Fibroblast of lung (primary cell): ENCODE measurements at places on chromosomes 2 and 18. TPM values are rescaled to one million over a fixed set of nuclear protein-coding genes. Genes with fewer than 3 reads are reported as not detected.

DNA sequence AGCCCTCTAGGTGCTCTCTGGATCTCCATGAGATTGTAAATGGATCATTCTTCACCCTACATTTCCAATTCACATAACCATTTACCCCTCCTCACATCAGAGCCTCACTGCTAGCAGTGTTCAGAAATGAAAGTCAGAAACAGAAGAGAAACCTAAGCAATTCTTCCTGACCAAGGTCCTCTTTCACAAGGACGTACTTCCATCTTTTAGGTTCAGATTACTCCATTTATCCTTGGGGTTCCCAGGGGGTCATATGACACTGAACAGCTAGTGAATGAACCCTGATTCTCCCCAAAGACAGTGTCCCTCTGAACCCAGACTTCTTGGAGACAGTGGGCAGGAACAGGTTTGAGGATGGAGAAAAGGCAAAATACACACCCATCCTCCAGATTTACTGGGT lies 12.9 kb upstream of the MARCO start:
- H3K27me3 ChIP-seq, result no peaks in the 10 kb centered on the region
- H3K4me3 ChIP-seq, result no peak overlapping the region

DNA sequence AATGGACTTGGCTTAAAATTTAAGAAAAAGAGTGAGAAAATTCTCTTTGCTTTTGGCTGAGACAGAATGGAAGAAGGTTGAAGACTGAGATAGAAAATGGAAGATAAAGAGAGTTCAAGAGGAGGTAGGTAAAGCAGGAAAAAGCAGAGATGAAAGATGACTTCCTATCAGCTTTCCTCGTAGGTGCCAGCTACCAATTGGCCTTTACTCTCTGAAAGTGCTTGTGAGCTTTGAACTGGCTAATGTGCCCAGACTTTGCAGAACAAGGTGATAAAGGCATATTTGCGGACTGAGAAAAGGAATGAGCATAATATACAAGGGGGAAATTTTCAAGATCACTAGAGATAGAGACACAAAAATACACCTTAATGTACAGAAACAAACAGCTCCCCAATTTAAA lies 54.7 kb upstream of the UBE2E3 start:
- H3K36me3 ChIP-seq, result no peaks in the 10 kb centered on the region
- no peaks in the 10 kb centered on the region for H3K4me1 ChIP-seq
- no peak overlapping the region for H3K27ac ChIP-seq
- H3K4me3 ChIP-seq, result no peak overlapping the region
- H3K27me3 ChIP-seq, result no peaks in the 10 kb centered on the region

DNA sequence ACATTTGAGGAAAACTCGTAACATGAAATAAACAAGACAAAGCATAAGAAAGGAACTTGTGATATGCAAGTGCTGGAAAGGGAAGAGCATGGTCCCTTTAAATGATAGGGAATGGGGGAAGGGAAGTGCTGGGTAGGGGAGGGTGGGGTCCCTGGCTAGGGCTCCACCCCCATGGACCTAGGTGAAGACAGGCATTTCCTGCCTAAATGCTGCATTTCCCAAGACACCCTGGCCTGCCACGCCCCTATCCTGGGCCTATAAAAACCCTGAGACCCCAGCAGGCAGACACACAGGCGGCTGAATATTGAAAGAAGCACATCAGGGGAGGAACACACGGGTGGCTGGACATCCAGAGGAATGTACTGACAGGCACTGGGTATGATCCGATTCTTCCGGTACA lies 499.9 kb downstream of the ZEB2 start:
- no peaks in the 10 kb centered on the region for H3K36me3 ChIP-seq
- H3K27ac ChIP-seq, result no peak overlapping the region
- DNase-seq, result no peak
- no peaks in the 10 kb centered on the region for H3K27me3 ChIP-seq
- no peak overlapping the region for H3K4me3 ChIP-seq
- no peaks in the 10 kb centered on the region for H3K4me1 ChIP-seq

DNA sequence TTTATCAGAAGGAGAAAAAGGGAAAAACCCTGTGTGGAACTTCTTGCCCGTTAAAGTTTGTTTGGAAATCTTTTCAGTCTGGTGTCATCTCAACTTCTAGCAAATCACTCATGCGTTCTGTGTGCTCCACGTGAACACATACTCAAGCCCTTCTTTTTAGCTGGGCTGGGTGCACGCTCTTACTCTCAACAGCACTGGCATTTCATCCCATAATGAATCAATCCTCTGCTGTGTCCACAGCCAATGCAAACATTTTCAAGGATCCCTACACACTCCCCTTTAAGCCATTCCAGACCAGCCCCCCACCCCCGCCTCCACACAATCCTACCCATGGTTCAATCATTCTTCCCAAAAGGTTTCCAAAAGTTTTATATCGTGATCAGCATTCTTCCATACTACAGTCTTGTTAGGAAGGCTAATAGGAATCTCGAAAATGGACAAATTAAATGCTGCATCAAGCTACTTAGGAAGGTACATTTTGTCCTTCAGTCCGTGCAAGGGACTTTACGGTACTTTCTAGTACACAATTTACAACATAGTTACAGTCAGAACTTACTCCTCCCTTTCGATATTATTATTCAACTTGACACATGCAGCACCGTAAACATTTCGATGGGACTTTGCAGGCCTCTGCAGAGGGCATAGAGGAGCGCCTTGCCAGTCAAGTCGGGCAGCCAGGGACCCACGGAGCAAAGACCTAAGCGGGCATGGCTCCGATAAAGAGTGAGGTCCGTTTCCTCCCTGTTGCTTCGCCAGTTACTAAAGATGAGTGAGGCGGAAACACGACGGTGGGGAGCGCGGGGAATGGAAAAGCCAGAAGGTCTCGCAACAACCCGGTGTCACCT lies 1.4 kb downstream of the PTGR3 start:
- peaks cover 22% of the 10 kb centered on the region for H3K4me1 ChIP-seq
- H3K36me3 ChIP-seq, result no peaks in the 10 kb centered on the region
- peak overlapping the region; percentile 87 for H3K4me3 ChIP-seq
- H3K27me3 ChIP-seq, result no peaks in the 10 kb centered on the region
- peak; percentile 72 for DNase-seq

The IL37 gene
- total RNA-seq, result not detected in 2 replicates

- H3K4me3 ChIP-seq, result no peak overlapping the region
- peaks cover 2% of the 10 kb centered on the region for H3K4me1 ChIP-seq
- no peak for DNase-seq
- no peaks in the 10 kb centered on the region for H3K27me3 ChIP-seq
- H3K36me3 ChIP-seq, result no peaks in the 10 kb centered on the region
- no peak overlapping the region for H3K27ac ChIP-seq
Observed at GRCh38 chr2:207230261-207231105, 64.7 kb upstream of the KLF7 start.

DNA sequence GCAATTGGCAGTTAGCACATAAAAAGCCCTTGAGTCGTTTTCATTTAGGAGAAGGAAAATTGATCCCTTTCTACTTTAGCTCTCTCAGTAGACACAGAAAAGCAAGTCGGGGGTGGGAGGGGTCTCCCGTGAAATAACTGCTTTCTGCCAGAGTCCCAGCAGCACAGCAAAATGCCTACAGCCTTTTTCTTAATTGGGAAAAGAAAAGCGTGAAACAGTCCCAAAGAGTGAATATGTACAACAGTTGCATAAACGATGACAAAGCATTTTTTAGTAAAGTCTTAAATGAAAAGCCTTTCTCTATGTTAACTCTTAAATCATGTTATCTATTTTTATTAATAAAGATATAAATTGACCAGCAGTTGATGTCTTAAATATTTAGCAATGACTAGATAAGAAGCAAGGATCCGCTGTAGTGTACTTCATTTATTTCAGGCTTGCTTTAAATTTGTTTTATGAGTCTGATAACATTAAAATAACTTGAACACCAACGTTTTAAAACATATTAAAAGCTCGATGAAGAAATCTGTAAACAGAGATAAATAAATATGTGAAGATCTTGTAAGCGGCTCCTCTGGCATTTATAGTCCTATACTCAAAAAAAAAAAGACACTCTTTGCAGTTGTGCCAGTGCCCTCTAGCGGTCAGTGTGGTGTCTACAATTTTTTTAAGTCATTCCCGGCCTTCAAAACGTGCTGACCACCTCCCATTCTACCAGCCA lies 42.3 kb upstream of the ATIC start:
- no peaks in the 10 kb centered on the region for H3K4me1 ChIP-seq
- H3K36me3 ChIP-seq, result no peaks in the 10 kb centered on the region
- DNase-seq, result peak; percentile 74
- no peak overlapping the region for H3K27ac ChIP-seq
- H3K4me3 ChIP-seq, result no peak overlapping the region

The EFHD1 gene
- not detected in 2 replicates for total RNA-seq

DNA sequence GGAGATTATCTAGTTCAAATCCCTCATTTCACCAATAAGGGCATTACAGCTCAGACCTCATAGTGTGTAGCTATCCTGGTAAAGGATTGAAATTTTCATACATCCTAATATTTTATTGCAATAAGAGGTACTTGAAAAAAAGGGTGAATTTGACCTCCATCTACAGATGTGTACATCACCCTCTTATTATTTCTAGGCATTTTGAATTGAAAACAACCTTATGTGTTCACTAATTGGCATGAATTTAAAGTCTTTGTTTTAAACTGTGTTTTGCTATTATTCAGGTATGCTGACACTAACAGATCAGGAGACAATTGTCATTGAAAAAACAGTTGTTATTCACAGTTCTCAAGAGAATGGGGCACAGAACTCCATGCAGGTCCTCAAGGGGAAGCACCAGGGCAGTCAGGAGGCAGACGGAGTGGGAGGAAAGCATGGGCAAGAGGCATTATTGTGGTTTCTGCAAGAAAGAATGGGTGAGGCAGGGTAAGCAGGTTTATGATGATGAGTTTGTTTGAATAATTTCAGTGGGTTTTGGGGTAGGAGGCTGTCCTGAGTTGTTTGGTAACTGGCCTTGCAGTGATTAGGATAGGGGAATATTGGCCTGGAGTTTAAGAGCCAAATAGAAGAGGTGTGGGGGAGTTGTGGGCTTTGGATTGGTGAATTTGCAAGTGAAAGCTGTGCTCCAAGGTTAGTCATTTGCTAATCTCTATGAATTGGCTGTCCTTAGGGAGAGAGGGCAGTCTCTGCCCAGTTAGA lies 194.6 kb downstream of the GPD2 start:
- no peak overlapping the region for H3K4me3 ChIP-seq
- H3K4me1 ChIP-seq, result no peaks in the 10 kb centered on the region
- DNase-seq, result no peak
- no peak overlapping the region for H3K27ac ChIP-seq
- no peaks in the 10 kb centered on the region for H3K36me3 ChIP-seq

- no peak overlapping the region for H3K4me3 ChIP-seq
- H3K36me3 ChIP-seq, result no peaks in the 10 kb centered on the region
- no peaks in the 10 kb centered on the region for H3K27me3 ChIP-seq
- no peak for DNase-seq
- no peaks in the 10 kb centered on the region for H3K4me1 ChIP-seq
- H3K27ac ChIP-seq, result no peak overlapping the region
Observed at GRCh38 chr2:136000502-136000901, 15.1 kb upstream of the DARS1 start.

DNA sequence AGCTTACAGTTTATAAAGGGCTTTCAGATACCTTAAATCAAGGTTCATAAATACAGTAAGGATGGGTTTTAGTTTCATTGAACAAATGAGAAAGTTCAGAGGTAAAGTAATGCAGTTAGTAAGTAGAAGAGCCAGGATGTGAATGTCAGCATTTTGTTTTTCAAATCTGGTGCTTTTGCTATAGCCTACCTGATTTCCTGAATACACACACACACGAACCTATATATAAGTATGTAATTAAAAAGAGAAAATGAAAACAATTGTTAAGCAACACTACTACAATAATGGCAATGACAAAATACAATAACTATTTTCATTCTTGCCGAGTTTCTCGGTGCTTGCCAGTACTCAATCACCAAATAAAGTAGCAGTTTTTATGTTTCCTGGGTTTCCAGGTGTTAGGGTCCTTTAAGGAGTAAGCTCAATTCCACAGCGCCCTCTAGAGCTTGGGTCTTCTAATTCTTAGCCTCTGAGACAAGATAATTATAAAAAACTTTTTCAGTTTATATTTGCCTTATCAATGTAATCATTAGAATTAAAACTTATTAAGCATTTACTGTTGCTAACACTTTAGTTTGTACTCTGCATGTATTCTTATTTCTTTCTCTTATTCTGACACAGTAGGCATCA lies 512.9 kb upstream of the ACVR2A start:
- H3K27ac ChIP-seq, result no peak overlapping the region
- no peak overlapping the region for H3K4me3 ChIP-seq
- H3K27me3 ChIP-seq, result no peaks in the 10 kb centered on the region

- H3K27ac ChIP-seq, result no peak overlapping the region
- H3K4me1 ChIP-seq, result no peaks in the 10 kb centered on the region
- no peak for DNase-seq
- H3K4me3 ChIP-seq, result no peak overlapping the region
Observed at GRCh38 chr18:63407734-63408133, 14.5 kb downstream of the VPS4B start.

GRCh38 chr2:54588244-54588899 lies 132.2 kb downstream of the SPTBN1 start:
- peaks cover 2% of the 10 kb centered on the region for H3K4me1 ChIP-seq
- H3K36me3 ChIP-seq, result no peaks in the 10 kb centered on the region
- DNase-seq, result no peak

The PFN4 gene
- 0.66 and 1.5 TPM in 2 replicates for total RNA-seq

DNA sequence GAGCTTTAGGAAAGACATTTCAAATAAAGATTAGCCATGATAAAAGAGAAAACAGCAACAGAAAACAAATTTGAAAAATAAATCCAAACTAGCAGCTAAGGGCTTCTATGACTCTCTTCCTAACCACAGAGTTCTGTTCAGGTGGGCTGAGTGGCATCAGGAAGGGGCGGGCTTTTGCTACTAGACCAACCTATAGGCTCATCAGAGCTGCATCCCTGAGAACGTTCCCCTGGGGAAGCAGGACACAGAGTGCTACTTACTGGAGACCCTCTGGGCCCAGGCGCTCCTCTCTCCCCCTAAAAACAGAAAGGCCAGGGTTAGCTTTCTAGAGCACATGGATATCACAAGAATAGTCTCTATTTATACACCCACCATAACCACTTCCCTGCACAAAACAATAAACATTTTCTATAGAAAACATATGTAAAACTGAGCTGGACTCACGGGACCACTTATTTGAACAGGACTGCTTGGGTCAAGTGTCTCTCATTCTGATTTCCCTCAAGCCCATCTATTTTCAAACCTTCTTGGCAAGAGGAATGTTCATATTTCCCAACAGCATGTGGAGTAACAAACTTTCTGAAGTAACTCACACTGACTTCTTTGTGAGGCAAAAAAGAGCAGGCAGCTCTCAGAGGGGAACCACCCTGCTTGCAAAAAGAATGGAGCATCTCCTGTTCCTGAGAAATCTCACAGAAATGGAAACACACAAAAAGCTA lies 78.9 kb upstream of the LMAN1 start:
- no peak overlapping the region for H3K4me3 ChIP-seq
- H3K27me3 ChIP-seq, result no peaks in the 10 kb centered on the region
- no peak for DNase-seq
- H3K36me3 ChIP-seq, result peaks cover 15% of the 10 kb centered on the region
- H3K4me1 ChIP-seq, result no peaks in the 10 kb centered on the region
- H3K27ac ChIP-seq, result no peak overlapping the region

GRCh38 chr2:239727182-239727775 lies 297.9 kb downstream of the NDUFA10 start:
- H3K27me3 ChIP-seq, result no peaks in the 10 kb centered on the region
- DNase-seq, result no peak
- H3K4me3 ChIP-seq, result no peak overlapping the region
- no peaks in the 10 kb centered on the region for H3K36me3 ChIP-seq
- no peak overlapping the region for H3K27ac ChIP-seq

The FRZB gene
- 2.0 and 5.6 TPM in 2 replicates for total RNA-seq
